ENCODE measurements at places on chromosomes 13 and 19.

DNA sequence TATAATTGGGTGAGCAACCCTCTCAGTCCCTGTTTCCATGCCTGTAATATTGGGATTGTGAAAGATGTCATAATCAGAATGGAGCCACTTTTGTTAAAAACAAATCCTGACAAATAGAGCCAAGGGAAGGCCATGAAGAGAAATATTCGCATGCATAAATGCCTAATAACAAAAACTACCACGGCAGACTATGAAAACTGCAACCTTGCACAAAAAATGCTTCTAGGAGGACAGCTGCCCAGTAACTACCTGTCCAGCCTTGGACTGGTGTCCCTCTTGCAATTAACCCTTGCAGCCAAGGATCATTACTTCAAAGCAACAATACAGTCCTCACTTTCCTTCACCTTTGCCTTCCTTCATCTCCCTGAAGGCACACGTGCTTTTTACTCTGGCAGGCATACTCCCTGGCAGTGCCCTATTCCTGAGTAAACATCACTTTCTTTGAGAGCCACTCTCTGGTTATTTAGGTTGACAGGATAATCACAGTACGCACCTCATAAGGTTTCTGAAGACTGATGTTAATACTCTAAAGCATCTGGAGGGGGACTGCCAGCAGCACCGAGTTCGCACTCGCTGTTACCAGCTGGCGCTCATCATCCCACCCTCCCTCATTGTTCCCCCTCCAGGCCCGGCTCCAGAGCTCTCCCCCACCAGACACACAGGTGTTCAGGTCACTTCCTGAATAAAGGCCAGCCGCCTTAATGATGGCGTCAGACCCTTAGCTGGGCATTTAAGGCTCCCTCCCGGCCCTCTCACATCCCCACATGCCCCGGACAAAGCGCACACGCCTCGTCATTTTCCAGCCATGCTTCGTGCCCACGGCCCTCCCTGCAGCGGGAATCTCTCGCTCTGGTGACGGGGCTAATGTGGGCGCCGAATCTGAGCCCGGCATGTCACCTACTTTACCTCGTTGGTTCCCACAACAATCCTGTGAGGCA lies 57.3 kb downstream of the CDADC1 start:
- H3K27me3 ChIP-seq, result no peaks in the 10 kb centered on the region
- no peaks in the 10 kb centered on the region for H3K36me3 ChIP-seq
- DNase-seq, result no peak

DNA sequence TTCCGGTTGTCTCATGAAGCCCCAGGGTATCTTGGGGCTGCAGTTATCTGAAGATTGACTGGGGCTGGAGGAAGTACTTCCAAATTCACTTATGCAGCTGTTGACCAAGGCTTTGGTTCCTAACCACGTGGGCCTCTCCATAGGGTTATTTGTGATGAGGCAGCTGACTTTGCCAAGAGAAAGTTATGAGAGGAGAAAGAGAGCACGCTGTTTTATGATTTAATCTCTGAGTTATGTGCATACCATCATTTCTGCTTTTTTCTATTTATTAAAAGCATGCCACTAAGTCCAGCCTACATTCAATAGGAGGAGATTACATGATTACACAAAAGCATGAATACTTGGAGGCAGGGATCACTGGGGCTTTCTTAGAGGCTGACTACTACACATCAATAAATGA lies 215.5 kb downstream of the NHLRC3 start:
- DNase-seq, result no peak
- no peaks in the 10 kb centered on the region for H3K27me3 ChIP-seq
- no peak overlapping the region for H3K27ac ChIP-seq
- H3K36me3 ChIP-seq, result no peaks in the 10 kb centered on the region

DNA sequence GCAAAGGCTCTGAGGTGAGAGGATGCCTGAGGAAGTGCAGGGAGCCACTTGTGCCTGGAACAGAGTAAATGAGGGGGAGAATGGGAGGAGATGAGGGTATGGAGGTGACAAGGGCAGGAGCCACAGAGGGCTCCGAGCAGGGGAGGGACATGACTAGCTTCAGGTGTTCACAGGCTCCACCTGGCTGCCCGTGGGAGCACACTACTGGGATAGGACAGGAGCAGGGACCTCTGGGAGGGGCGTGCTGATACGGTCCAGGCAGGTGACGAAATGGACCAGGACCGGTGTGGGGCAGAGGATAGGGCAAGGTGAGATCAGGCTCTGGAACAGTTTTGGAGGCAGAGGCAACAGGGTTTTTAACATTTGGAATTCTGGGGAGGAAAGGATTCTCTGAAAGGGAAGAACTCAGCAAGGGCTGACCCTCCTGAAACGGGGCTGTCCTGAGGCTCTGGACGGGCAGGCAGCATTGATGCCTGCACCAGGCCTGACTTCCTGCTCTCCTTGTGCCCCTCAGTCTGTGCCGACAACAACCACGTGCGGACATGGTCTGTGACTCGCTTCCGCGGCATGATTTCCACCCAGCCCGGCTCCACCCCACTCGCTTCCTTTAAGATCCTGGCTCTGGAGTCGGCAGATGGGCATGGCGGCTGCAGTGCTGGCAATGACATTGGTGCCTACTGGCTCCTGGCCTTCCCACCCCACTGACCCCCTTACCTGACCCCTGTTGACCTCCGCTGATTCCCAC lies 11.6 kb downstream of the SHKBP1 start:
- no peak for DNase-seq
- no peak overlapping the region for H3K4me3 ChIP-seq
- no peaks in the 10 kb centered on the region for H3K27me3 ChIP-seq
- H3K4me1 ChIP-seq, result no peaks in the 10 kb centered on the region
- peaks cover 35% of the 10 kb centered on the region for H3K36me3 ChIP-seq
- no peak overlapping the region for H3K27ac ChIP-seq

- H3K4me3 ChIP-seq, result no peak overlapping the region
- no peak overlapping the region for H3K27ac ChIP-seq
- H3K36me3 ChIP-seq, result peaks cover 2% of the 10 kb centered on the region
- H3K4me1 ChIP-seq, result no peaks in the 10 kb centered on the region
- H3K27me3 ChIP-seq, result no peaks in the 10 kb centered on the region
- no peak for DNase-seq
Measured at GRCh38 chr13:41762796-41763195, 198.1 kb downstream of the VWA8 start.

DNA sequence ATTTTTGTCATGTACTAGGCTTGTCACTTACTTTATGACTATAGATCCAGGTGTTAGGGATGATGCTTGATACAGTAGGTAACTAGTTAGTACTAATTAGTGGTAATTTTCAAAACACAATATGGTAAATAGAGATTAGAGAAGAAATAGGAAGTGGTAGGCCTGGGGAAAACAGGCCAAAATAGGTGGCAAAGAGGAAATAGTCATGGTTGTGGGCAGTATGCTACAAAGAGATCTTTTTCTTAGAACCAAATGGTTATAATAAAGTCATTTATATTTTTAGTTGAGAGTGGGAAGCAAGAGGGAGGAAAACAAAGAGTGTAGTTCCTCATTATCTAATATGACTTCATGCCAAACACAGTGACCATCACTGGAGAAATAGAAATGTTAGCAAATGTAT lies 9.1 kb upstream of the VWA8 start:
- H3K27ac ChIP-seq, result no peak overlapping the region
- H3K27me3 ChIP-seq, result no peaks in the 10 kb centered on the region
- H3K4me1 ChIP-seq, result no peaks in the 10 kb centered on the region
- H3K36me3 ChIP-seq, result no peaks in the 10 kb centered on the region

DNA sequence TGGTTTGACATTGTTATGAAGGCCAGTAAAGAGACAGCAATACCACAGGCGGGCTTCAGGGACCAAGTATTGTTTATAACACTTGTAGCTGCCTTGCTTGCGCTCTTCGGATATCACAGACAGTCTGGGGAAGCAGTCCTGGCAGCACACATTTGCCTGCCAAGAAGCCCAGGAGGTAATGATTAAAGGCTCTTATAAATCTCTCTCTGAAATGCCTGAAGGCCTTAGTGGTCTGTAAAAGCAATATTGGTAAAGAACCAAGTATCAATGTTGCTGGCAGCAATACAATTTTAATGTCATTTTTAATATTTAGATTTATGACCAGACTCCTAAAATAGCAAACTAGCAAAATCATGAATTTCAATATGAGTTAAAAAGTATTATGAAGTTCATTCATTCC lies 1312.4 kb downstream of the PCDH9 start:
- no peak overlapping the region for H3K27ac ChIP-seq
- no peaks in the 10 kb centered on the region for H3K27me3 ChIP-seq
- no peaks in the 10 kb centered on the region for H3K36me3 ChIP-seq

GRCh38 chr13:99922631-99923404 lies 48.7 kb downstream of the ZIC5 start:
- H3K4me3 ChIP-seq, result no peak overlapping the region
- H3K27ac ChIP-seq, result no peak overlapping the region
- H3K27me3 ChIP-seq, result peaks cover 2% of the 10 kb centered on the region

DNA sequence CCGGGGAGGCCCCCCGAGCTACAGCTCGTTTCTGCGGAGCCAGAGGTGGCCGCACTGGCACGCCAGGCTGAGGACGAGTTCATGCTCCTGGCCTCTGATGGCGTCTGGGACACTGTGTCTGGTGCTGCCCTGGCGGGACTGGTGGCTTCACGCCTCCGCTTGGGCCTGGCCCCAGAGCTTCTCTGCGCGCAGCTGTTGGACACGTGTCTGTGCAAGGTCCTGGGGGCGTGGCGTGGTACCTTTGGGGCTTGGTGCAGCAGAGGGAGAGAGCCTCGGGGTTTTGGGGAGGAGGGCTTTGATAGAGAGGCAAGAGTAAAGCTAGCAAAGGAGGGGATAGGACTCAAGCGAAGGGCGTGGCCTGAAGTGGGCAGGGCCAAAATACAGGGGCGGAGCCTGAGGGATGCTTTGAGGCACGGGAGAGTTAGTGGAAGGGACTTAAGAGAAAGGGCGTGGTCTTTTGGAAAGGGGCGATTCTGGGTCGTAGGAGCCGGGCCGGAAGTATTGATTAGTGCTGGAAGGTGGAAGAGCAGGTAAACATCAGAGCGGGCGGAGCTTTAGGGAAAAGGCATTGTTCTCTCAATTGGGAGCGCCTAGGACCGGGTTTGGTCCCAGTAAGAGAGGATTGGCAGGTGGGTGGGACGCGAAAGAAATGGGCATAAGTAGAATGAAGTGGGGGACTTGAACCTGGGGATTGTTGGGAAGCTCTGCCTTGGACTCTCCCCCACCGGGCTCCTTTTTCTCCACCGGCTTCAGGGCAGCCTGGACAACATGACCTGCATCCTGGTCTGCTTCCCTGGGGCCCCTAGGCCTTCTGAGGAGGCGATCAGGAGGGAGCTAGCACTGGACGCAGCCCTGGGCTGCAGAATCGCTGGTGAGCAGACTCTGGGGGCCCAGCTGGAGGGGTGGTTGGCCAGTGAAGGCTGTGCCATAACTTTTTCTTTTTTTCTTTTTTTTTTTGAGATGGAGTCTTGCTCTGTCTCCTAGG lies 1.2 kb downstream of the PPM1N start:
- H3K4me1 ChIP-seq, result peaks cover 41% of the 10 kb centered on the region
- H3K36me3 ChIP-seq, result no peaks in the 10 kb centered on the region
- no peak overlapping the region for H3K27ac ChIP-seq
- peaks cover 14% of the 10 kb centered on the region for H3K27me3 ChIP-seq

DNA sequence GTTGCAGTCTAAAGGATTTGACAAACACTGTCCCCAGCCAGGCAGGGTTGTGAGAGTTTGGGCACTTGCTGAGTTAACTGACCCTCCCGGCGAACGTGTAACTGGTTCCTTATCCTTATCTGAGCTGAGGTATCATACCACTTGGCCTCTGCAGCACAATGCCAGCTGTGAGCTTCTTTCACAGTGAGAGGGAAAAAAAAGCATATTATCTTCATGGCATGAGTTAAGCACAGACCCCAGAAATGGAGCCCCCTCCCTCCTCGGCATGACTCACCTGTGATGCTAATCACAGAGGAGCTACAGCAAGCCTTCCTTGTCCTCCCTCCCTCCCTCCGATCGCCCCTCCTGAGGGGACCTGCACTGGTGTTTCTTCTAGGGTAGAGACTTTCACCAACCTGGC lies 60.5 kb downstream of the EFNB2 start:
- DNase-seq, result no peak
- no peaks in the 10 kb centered on the region for H3K36me3 ChIP-seq
- H3K27me3 ChIP-seq, result no peaks in the 10 kb centered on the region
- no peak overlapping the region for H3K4me3 ChIP-seq
- no peaks in the 10 kb centered on the region for H3K4me1 ChIP-seq
- H3K27ac ChIP-seq, result no peak overlapping the region

GRCh38 chr19:8212212-8212611 lies 3.0 kb downstream of the CERS4 start:
- peaks cover 11% of the 10 kb centered on the region for H3K36me3 ChIP-seq
- H3K27me3 ChIP-seq, result no peaks in the 10 kb centered on the region
- H3K4me3 ChIP-seq, result no peak overlapping the region
- H3K27ac ChIP-seq, result no peak overlapping the region
- peaks cover 37% of the 10 kb centered on the region for H3K4me1 ChIP-seq

DNA sequence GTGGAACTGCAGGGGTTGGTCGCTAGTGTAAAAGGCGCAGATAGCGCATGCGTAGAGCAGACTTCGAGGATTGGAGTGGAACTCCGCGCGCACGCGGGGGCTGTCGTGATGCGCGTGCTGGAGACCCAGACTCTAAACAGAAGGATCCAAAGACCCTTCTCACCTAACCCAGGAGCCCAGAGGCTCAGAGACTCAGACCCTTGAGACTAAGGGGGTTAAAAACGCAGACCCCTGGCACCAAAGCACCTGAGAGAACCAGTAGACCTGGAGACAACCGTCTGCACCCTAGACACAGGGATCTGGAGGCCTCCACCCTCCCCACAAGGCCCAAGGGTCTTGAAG lies 567 bp upstream of the CTU1 start:
- DNase-seq, result no peak
- peak overlapping the region; percentile 82 for H3K27ac ChIP-seq
- no peaks in the 10 kb centered on the region for H3K27me3 ChIP-seq

DNA sequence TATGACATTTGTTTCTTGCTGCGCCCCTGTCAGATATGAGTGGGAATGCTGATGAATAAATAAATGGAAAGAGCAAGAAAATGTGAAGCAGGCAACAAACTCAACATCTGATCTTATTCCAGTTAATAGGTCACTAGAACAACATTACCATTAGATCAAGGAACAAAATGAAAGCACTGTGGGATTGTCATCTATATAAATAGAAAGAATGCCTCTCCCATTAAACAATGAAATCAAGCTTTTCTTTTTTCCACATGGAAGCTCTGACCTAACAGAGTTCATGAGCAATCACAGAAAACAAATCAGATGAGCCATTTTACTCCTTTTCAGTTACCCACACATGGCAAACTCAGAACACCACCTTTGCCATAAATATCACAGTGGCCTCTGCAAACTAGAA lies 354.8 kb downstream of the SUCLA2 start:
- no peak overlapping the region for H3K4me3 ChIP-seq
- no peak for DNase-seq
- H3K27ac ChIP-seq, result no peak overlapping the region
- no peaks in the 10 kb centered on the region for H3K36me3 ChIP-seq
- no peaks in the 10 kb centered on the region for H3K27me3 ChIP-seq
